Left cardiac atrium (tissue), 4 donors: ENCODE measurements at places on chromosomes 11 and 22. TPM values are rescaled to one million over a fixed set of nuclear protein-coding genes. Genes with fewer than 3 reads are reported as not detected.

The MYBPC3 gene
- total RNA-seq, result 966 TPM

The LRP5 gene
- total RNA-seq, result 60.3 TPM

The USH1C gene
- 0.88 TPM for total RNA-seq

The SLC25A18 gene
- 3.6 TPM for total RNA-seq

The RASGRP2 gene
- total RNA-seq, result 25.3 TPM

The TRIM51 gene
- not detected for total RNA-seq

The TPST2 gene
- total RNA-seq, result 22.1 TPM

The OR4D5 gene
- 0.24 TPM for total RNA-seq

The FAM180B gene
- total RNA-seq, result not detected

The FOSL1 gene
- 11.1 TPM for total RNA-seq

The DDX25 gene
- not detected for total RNA-seq

The TSGA10IP gene
- not detected for total RNA-seq

The FKBP2 gene
- 66.9 TPM for total RNA-seq

The BLID gene
- total RNA-seq, result 0.68 TPM

The BET1L gene
- 44.5 TPM for total RNA-seq

The RBMXL2 gene
- not detected for total RNA-seq

The OR52B4 gene
- total RNA-seq, result not detected

The MAPK8IP2 gene
- 0.42 TPM for total RNA-seq

The C1QTNF5 gene
- total RNA-seq, result 39.9 TPM

The OR10D3 gene
- total RNA-seq, result not detected

The TMPRSS13 gene
- total RNA-seq, result 0.16 TPM

The MAJIN gene
- not detected for total RNA-seq
